ENCODE measurements at places on chromosomes 4 and X.

DNA sequence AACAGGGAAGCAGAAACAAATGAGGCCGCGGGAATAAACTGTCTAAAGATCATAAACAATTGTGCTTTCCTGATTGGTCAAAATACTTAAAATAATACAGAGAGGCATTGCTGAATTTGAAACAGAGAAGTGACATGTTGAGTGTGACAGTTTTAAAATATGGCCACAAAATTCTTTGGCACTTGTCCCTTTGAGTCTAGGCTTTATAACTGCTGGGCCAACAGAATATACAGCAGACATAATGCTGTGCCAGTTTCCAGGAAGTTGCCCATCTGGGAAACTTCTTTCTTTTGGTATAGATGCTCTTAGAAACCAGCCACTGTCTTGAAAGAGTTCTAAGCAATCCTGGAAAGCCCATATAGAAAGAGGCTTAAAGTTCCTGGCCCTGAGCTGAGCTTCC is 668.4 kb downstream of the CENPC start:
- no peaks in the 10 kb centered on the region for H3K27me3 ChIP-seq
- H3K36me3 ChIP-seq = no peaks in the 10 kb centered on the region
- H3K4me3 ChIP-seq = no peak overlapping the region
- DNase-seq = no peak
- no peak overlapping the region for H3K27ac ChIP-seq

DNA sequence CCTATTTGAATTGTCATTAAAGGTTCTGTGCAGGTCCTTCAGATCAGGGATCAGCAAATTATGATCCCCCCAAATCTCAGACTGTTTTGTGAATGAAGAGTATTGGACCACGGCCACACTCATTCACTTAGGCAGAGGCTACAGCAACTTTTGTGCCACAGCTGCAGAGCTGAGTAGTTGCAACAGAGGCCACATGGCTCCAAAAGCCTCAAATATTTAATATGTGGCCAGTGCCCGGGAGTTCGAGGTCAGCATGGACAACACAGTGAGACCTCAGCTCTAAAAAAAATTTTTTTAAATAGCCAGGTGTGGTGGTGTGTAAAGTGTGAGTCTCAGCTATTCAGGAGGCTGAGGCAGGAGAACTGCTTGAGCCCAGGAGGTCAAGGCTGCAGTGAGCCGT is 100.7 kb downstream of the NSUN7 start:
- no peaks in the 10 kb centered on the region for H3K4me1 ChIP-seq
- H3K27ac ChIP-seq = no peak overlapping the region
- no peaks in the 10 kb centered on the region for H3K27me3 ChIP-seq
- no peak for DNase-seq
- no peaks in the 10 kb centered on the region for H3K36me3 ChIP-seq
- H3K4me3 ChIP-seq = no peak overlapping the region

DNA sequence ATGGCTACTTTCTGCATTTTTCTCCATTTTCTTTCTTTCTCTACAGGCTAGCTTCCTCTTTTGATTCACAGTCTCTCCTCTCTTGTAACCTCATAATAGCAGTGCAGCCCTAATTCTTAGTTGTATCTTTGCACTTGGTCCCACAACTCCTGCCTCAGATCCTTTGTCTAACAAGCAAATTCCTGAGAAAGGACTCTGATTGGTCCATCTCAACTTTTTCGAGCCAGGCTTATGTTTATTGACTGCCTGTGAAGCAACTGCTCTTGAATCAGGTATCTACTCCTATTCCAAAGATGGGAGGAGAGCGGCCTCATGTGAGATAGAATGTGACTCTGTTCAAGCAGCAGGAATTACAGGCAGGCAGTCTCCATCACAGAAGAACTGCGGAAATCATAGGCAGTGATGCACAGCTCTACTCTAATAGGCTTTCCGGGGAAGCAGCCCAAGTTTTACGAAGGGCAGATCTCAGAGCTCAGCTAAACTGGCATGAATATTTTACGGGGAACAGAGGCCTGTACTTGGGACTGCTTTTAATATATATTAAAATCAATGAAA is 123.5 kb downstream of the GABRB1 start:
- no peaks in the 10 kb centered on the region for H3K36me3 ChIP-seq
- no peak overlapping the region for H3K4me3 ChIP-seq
- no peak for DNase-seq
- no peak overlapping the region for H3K27ac ChIP-seq
- no peaks in the 10 kb centered on the region for H3K27me3 ChIP-seq

DNA sequence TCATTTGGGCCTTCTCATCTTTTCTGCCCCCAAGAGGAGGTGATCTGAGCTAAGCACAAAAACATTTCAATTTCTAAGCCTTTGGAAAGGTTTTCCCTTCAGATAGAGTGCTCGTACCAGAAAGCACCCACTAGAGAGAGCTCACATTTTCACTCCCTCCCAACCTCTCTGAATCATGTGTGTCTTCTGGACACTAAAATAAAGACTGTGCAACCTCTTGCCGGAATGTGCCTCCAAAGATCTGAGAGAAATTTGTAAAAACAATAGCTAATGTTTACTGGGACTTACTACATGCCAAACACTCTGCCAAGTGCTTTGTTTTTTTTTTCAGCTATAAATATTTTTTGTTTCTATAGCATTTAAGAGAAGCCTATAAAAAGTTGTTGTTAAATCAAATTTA is 120.6 kb upstream of the LNX1 start:
- no peak overlapping the region for H3K27ac ChIP-seq
- no peak overlapping the region for H3K4me3 ChIP-seq
- DNase-seq = no peak

DNA sequence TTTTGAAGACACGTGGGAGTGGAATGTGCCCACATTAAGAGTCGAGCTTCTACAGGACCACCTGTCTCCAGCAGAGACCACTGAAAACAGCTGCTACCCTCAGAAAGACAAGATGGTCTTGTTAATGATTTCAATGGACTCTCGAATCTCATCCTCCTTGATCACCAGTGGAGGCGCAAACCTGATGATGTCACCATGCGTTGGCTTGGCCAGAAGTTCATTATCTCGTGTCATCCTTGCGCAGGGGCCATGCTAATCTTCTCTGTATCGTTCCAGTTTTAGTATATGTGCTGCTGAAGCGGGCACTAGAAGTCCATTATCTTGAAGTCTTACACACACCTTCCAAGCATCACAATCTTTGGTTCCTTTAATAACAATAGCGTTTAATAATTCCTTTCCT is 23.3 kb downstream of the SPACA5B start:
- H3K27ac ChIP-seq = no peak overlapping the region
- H3K27me3 ChIP-seq = no peaks in the 10 kb centered on the region
- no peaks in the 10 kb centered on the region for H3K4me1 ChIP-seq
- DNase-seq = no peak
- no peak overlapping the region for H3K4me3 ChIP-seq

DNA sequence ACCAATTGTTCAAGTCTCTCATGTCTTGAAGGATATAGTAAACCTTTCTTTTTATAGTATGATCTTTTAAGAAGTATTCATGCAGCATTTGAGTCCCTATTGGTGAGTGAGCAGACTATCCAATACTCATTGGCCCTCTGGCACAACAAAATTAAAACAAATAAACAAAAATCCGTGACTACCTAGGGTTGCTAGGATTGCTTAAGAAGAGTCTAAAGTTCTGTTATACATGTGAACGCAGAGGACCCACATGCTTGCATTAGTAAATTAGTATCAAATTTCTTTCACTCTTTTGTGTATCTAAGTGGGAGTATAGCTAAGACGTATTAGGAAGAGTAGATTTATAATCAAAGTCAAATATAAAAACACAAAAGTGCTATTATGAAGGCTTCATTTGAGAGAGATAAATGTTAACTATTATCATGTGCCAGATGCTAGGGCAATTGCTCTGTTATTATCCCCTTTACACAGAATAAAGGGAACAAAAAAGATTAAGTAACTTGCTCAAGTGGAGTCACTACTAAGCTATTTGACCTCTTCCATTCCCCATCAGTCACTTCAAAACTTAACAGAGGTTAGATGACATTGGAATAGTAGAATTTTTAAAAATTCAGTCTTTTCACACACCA is 29.2 kb upstream of the LARP1B start:
- H3K4me1 ChIP-seq = no peaks in the 10 kb centered on the region
- peak overlapping the region; percentile 72 for H3K27ac ChIP-seq
- DNase-seq = no peak
- H3K4me3 ChIP-seq = no peak overlapping the region
- H3K27me3 ChIP-seq = no peaks in the 10 kb centered on the region

GRCh38 chr4:173318648-173319211 is 15.4 kb downstream of the HMGB2 start:
- DNase-seq = no peak
- H3K4me1 ChIP-seq = no peaks in the 10 kb centered on the region
- no peak overlapping the region for H3K27ac ChIP-seq
- no peaks in the 10 kb centered on the region for H3K36me3 ChIP-seq
- H3K4me3 ChIP-seq = no peak overlapping the region

- H3K27ac ChIP-seq = no peak overlapping the region
- DNase-seq = no peak
- no peaks in the 10 kb centered on the region for H3K27me3 ChIP-seq
- no peaks in the 10 kb centered on the region for H3K36me3 ChIP-seq
Observed at GRCh38 chrX:136835761-136836160, 44.8 kb downstream of the RBMX start.

DNA sequence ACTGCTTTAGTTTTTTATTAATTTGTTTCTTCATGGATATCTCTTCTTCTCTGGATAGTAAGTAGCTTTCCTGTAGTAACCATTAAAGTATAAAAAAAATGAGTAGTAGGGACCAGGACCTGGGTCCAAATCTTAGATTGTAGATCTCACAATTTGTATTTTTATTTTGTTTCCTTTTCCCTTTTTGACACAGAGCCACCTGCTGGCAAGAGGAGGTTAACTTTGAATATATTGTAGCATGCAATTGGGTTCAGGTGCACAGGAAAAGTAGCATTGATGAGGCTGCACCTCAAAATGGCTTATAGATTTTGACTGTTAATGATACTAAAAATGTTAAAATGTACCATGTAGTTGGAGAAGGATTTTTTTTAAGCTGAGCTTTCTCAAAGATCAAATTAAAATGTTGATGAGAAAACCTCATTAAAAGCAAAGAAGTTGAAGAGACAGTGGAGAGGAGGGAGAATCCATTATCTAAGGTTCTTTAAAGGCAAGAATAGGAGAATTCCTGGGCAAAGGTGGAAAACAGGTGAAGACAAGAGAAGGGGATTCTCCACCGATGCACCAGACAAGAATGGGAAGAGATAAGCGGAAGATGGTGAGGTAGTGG is 48.3 kb upstream of the HPGDS start:
- DNase-seq = no peak
- H3K27ac ChIP-seq = no peak overlapping the region
- no peaks in the 10 kb centered on the region for H3K36me3 ChIP-seq
- no peaks in the 10 kb centered on the region for H3K4me1 ChIP-seq

- no peaks in the 10 kb centered on the region for H3K4me1 ChIP-seq
- no peaks in the 10 kb centered on the region for H3K27me3 ChIP-seq
- no peak overlapping the region for H3K4me3 ChIP-seq
- no peak overlapping the region for H3K27ac ChIP-seq
Observed at GRCh38 chrX:6959006-6959405, 188.5 kb upstream of the STS start.

DNA sequence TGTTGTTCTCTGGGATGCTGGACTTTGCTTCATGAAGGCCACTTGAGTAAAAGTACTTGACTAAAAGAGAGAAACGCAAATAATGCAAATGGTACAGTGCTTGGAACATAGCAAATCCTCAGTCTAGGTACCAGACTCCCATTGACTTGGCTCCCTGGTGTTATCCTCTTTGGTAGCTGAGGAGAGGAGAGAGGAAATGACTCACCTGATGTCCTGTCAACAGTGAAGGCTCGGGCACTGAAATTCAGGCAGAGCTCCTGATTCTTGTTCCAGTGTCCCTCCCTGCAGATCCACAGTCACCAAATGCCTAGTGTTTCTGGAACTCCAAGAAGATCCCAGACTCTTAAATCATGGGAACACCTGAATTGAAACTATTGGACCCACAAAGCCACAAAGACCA is 22.5 kb upstream of the TCEAL4 start:
- H3K27me3 ChIP-seq = no peaks in the 10 kb centered on the region
- H3K4me3 ChIP-seq = no peak overlapping the region
- H3K36me3 ChIP-seq = no peaks in the 10 kb centered on the region
- H3K4me1 ChIP-seq = no peaks in the 10 kb centered on the region
- no peak overlapping the region for H3K27ac ChIP-seq
- no peak for DNase-seq

- H3K27me3 ChIP-seq = no peaks in the 10 kb centered on the region
- peak overlapping the region; percentile 72 for H3K4me3 ChIP-seq
- no peaks in the 10 kb centered on the region for H3K36me3 ChIP-seq
- H3K4me1 ChIP-seq = no peaks in the 10 kb centered on the region
- H3K27ac ChIP-seq = peak overlapping the region; percentile 26
Observed at GRCh38 chrX:154485150-154486051, 1.0 kb downstream of the UBL4A start.

DNA sequence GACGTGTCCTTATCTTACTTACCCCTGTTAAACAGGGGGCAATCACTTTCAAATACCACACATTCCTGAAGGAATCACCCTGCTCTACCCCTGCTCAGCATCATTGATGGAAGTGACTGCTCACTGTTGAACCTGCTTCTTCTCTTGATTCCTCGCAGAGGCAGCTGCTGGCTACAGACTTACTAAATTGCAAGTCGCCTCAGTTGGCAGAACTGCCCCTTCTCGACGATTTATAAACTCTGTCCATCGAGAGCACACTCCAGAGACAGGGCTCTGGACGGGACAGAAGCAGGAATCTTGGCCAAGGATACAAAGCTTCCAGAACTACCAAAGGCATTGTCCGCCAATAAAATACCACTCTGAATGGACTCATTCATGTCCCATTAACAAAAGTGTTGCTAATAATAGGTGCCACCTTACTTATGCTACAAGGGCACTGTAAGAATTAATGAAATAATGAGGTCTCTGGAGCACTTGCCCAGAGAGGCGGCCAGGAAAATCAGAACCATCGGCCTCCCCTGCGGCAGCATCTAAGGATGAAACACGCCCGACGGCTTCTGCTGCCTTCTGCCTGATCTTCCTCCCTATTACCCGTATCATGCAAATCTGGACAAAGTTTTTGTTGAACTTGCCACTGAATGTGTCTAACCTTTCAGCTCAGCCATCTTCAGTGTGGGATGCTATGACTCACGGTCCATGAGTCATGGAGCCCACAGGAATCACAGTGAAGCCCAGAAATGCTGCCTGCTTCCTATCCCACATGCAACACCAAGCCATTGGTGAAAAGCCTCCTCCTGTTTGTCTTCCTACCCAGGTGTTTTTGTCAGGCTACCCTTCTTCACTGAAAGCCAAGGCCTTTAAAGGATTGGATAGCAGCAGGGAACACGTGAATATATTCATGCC is 164.9 kb downstream of the MAML3 start:
- H3K27me3 ChIP-seq = no peaks in the 10 kb centered on the region
- no peak overlapping the region for H3K27ac ChIP-seq
- H3K36me3 ChIP-seq = no peaks in the 10 kb centered on the region
- H3K4me3 ChIP-seq = no peak overlapping the region

GRCh38 chr4:108919226-108919893 is 156.5 kb upstream of the ETNPPL start:
- H3K4me3 ChIP-seq = no peak overlapping the region
- DNase-seq = no peak
- H3K27ac ChIP-seq = no peak overlapping the region

GRCh38 chrX:113400193-113400704 is 559.6 kb upstream of the AMOT start:
- H3K27ac ChIP-seq = no peak overlapping the region
- no peaks in the 10 kb centered on the region for H3K4me1 ChIP-seq
- H3K4me3 ChIP-seq = no peak overlapping the region
- DNase-seq = no peak
- H3K27me3 ChIP-seq = peaks cover 7% of the 10 kb centered on the region

GRCh38 chr4:2059046-2059725 is at the start of gene NAT8L:
NAT8L (plus strand) TSS chr4:2059327; CDS start chr4:2059512, 185 bp downstream.
- no peak within 1 kb of the TSS for H3K27ac ChIP-seq
- no peaks in the 10 kb centered on the region for H3K4me1 ChIP-seq
- peak; percentile 20 for DNase-seq
- H3K27me3 ChIP-seq = peaks cover 10% of the 10 kb centered on the region

Measured in right lobe of liver (tissue), 6 donors.